ENCODE measurements at places on chromosomes 12 and 14.

DNA sequence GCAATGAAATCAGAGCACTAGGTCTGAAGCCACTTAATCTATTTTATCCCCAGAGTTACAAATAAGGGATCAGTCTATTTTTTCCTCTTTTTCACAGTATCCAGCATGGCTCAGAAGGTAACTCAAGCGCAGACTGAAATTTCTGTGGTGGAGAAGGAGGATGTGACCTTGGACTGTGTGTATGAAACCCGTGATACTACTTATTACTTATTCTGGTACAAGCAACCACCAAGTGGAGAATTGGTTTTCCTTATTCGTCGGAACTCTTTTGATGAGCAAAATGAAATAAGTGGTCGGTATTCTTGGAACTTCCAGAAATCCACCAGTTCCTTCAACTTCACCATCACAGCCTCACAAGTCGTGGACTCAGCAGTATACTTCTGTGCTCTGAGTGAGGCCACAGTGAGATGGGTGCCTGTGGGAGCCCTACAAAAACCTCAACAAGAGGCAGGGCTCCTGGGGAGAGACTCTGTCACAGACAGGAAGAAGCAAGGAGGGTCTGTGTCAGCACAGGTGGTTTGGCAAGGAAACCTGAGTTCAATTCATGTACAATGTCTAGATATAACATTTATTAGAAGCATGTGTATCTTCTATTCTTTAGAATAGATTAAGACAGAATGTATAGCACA lies 334.3 kb upstream of the OR4E1 start:
- DNase-seq = no peak

GRCh38 chr12:109998241-109998903 lies 858 bp upstream of the ANKRD13A start:
- no peak for DNase-seq

- no peak for DNase-seq
Observed at GRCh38 chr14:105117257-105117646, 51.3 kb downstream of the JAG2 start.

GRCh38 chr12:24038211-24038997 lies 88.9 kb upstream of the SOX5 start:
- no peak for DNase-seq

GRCh38 chr14:104186575-104186974 lies 48.2 kb downstream of the KIF26A start:
- DNase-seq = no peak

GRCh38 chr12:95976416-95976832 lies 19.7 kb downstream of the HAL start:
- DNase-seq = no peak
